ENCODE measurements at places on chromosomes 3 and 15.
A peak's percentile ranks its signal among the peaks of the same experiment; 100 is the strongest.

- no peak for DNase-seq
Measured at GRCh38 chr15:92012368-92012629, 158.8 kb downstream of the SLCO3A1 start.

DNA sequence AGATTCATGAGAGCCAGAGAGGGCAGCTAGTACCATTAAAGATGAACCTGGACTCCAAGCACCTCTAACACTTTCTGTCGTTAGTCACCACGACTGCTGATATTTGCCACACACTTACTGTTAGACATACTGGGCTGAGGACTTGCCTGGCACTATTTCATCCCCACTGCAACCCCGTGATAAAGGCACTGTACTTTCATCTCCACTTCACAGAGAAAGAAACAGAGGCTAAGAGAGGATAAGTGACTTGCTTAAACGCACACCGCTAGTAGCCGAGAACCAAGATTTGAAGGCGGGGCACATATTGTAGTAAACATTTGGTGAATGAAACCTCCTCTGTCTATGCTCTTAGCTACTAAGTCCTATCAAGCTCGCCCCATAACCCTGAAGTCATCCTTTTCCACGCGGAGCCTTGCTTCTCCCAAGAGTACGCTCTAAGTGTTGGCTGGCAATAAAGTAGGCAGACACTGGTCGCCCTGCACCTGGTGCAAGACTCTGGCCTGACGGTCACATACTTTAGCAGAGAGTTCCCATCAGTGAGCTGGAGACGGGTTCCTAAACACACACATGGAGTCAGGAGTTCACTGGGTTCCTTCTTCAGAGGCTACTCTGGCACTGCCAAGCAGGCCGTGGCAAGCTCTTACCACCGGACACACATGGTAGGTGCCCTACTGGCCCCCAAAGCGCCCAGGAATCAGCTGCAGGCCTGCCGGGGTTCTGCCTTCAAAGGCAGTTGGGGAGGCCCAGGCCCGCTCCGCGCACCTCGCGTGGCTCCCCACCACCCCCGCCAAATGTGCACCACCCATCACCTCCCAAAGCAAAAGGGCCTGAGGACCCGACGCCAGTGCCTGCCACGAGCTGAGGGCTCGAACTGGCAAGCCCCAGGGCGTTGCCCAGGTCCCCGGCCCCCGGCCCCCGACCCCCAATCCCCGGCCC, 951 bp downstream of the POMGNT2 start:
- peak; percentile 8 for DNase-seq

- DNase-seq, result no peak
Measured at GRCh38 chr15:75840659-75841058, 2.6 kb upstream of the UBE2Q2 start.

DNA sequence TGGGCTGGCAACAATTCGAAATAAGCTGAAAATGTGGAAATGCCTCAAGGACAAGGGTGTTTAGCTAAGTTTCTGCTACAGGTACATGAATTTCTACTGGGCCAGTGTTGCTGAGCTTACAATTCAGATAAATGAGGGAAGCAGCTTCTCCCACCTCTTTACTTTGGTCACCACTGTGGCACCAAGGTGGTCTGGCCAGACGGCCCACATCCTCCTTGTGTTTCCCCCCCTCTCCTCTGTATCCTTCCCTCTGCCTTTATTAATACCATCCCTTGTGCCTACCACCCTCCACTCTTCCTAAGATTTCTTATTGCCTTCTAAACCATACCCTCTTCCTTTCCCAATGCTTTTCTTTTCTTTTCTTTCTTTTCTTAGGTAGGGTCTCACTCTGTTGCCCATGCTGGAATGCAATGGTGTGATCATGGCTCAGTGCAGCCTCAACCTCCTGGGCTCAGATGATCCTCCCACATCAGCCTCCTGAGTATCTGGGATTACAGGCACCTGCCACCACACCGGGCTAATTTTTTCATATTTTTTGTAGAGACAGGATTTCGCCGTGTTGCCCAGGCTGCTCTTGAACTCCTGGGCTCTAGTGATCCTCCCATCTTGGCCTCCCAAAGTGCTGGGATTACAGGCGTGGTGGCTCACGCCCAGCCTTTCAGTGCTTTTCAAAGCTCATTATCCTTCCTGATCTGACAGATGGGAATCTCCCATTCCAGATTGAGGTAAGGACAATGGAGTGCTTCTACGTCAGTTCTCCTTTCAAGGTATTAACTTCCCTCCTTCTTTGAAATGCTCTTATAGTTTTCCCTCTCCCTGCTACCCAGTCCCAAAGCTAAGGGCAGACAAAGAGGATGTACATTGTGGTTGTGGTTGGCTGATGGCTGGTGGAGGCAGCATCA, 14.8 kb downstream of the ANXA2 start:
- DNase-seq, result no peak

- no peak for DNase-seq
Measured at GRCh38 chr3:88084097-88084501, 25.0 kb downstream of the ZNF654 start.

DNA sequence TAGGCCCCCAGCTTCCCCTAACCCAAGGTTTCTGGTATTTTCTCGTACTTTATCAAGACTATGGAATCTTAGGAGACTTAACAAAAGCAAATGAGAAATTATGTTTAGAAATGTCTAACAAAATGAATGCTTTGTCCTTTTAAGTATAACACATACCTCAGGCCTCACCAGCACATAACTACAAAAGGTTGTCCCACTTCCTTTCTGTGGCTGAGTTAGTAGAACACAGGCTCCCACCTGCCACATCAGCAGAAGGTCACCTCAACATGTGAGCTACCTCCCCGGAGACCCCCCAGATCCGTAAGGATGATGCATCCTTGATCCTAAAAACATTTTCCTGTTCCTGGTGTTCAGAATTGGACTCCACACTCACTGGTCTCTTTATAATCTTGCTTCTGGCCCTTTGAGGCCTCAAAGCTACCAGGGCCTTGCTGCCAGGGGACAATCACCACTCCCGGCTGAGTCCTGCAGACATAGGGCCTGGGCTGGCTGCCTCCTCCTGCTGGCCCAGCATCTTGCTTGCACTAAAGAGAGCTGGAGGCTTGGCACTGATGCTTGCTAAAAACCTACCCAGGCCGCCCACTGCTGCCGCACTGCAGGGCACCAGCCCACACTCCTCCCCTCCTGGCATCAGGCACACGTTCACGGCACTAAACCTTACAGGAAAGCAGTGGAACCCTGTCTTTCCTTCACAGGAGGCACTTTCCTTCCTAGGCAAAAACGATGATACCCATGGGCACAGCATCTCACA, 2.9 kb downstream of the CCRL2 start:
- DNase-seq, result no peak

- DNase-seq, result no peak
Measured at GRCh38 chr15:65377976-65378366, at the start of gene IGDCC3. TSS of gene IGDCC3 (minus strand) at chr15:65378002. CDS start at chr15:65377788, 214 bp downstream.

DNA sequence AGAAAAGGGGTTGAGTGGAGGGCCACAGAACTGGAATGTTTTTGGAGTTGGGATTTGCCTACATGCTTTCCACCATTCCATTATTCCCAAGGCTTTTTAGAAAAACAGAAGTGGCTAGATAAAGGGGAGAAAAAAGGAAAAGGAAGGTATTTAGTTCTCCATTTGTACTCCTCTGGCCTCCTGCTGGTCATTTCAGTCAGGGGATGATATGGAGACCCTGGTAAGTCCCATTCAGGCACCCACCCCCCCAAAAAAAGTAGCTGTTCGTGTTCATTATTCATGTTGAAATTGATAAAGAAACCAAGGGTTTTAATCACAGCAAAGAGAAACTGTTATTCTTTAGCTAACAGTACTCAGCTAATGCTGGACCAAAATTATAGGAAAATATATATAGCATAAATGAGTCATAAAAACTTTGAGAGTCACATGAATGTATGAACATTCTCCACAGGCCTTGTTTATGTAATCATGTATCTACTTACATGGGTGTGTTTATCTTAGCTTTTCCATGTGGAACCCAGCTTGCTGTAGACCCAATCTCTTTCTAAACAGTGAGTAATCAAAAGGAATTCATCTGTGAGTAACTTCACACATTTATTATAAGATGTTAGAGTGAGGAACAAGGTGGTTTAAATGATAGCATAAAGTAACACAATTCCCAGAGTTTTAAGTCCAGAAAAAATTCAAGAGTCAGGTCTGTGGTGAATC, 167.2 kb downstream of the KCNMB2 start:
- no peak for DNase-seq

DNA sequence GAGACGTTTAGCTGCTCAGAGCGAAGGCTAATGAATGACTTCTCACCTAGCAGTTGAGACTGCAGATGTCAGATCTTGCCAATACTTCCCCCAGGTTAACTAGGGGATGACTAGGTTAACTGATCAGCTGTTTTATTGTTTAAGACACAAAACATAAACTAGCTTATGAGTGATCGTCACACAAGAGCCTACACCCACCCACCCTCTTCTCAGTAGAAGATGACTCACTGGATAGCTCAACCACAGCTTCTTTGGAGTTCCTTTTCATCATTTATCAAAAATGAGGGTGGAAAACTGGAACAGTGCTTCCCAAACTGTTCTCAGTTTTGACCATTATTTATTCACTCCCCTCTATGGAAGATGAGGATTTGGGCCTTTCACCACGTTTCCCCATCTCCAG, 25.2 kb downstream of the GASK1A start:
- DNase-seq, result no peak

GRCh38 chr3:47324278-47324865, 41.6 kb downstream of the KLHL18 start:
- DNase-seq, result peak; percentile 31

DNA sequence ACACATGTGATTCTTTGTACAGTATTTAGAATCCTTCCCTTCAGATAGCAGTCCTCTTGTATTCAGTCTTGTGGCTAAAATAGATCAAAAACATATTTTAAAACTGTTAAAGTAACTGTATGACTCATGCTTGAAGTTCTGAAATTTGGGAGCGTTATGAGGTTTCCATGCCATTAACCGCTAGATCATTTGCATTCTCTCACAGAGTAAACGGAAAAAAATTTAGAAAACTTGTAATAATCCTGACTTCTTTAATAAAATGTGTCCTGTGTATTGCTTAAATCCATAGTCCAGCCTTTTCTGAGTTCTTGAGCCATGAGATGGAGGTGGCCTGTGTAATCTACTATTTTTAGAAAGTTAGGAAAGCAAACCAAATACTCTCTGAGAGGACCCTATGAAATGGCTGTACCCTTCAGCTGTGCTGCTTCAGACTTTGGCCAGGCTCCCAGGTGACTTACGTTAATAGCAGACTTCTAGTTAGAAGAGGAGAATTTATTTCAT, 33.8 kb downstream of the MBNL1 start:
- DNase-seq, result no peak

DNA sequence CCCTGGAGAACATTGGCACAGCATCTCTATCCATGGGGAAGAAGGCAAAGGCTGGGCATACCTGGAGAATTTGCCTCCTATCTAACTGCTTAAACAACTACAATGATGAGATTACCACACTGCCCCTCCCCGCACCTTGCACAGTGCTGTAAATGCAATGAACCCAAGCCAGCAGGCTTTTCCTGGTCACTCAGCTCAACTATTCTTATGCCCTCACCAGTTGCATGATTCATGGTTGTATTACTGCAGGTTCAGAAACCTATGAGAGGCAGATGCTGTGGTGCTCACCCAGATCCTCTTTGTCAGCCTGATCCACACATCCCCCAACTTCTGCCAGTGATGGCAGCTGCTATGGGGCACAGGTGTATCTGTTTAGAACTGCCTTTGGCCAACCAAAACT, 77.7 kb upstream of the STAC start:
- DNase-seq, result no peak

DNA sequence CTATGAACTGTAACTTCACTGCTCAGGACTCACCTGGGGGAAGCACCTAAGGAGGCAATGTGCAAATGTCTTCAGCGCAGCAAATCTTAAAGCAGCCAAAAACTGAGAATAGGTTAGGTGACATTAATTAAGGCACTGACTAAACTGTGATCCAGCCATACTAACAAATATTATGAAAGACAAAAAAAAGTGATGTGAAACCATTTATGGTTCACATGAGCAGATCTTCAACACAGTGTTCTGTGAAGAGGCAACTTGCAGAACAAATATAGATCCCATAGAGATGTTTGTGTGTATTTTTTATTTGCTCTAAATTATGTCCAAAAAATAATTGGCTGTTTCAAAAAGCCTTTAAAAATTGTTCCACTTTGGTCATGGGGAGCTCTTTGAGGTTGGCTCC, 24.1 kb upstream of the MITF start:
- DNase-seq, result no peak

- no peak for DNase-seq
Measured at GRCh38 chr15:37289109-37289765, 188.9 kb upstream of the MEIS2 start.

- DNase-seq, result no peak
Measured at GRCh38 chr3:63493101-63493500, 159.4 kb upstream of the SNTN start.

- no peak for DNase-seq
Measured at GRCh38 chr3:60610441-60611112, 640.7 kb downstream of the FHIT start.

DNA sequence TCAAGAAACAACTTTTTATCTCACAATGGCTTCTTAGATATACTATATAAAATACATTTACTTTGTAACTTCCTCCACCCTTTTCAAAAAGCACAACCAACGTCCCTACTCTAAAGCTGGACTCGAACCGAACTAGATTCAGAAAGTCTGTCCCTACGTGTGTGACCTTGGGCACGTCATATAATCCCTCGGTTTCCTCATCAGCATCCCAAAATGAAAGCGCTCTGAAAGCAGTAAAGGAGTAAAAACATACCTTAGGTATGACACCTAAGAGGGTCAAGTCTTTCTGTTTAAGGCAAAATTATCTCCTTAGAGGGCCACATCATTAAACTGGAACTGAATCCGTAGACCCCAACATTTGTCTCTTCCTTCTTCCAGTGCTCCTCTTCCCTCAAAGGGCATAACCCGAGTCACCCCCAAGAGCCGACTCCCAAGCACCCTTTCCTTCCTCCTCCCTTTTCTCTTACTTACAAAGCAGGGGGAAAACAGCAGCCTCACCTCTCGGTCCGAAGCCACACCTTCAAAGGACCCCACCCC, 663 bp downstream of the PDCD10 start:
- no peak for DNase-seq

GRCh38 chr15:35351059-35351458, 194.9 kb downstream of the DPH6 start:
- DNase-seq, result no peak

DNA sequence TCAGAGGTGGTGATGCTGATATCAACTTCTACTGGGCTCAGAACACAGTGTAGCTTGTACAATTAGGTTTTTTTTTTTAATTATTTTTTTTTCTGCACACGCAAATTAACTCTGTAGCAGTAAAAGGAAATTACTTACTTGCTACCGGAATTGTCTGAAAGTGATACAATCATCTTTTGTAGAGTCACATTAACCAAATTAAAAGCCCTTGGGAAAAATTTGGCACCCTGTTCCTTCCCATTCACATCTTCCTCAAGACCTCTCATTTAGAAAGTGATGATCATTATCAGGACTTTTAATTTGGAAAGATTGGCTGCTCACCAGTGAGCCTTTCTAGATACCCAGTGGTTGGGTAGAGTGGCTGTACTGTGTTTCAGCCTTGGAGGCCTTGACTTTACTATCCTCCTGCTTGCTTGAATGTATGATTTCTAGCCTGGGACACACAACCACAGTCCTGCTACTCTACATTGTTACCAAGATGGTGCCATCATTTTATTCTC, 158.3 kb downstream of the ECT2 start:
- DNase-seq, result no peak

GRCh38 chr15:35130245-35130644, 45.1 kb upstream of the NANOGP8 start:
- DNase-seq, result no peak
